ENCODE measurements at places on chromosomes 6 and 20.

- DNase-seq = no peak
Measured at GRCh38 chr20:56786503-56786902, 157.4 kb downstream of the TFAP2C start.

GRCh38 chr6:96211341-96211740 lies 195.6 kb downstream of the FUT9 start:
- no peak for DNase-seq

GRCh38 chr6:97392735-97393134 lies 109.7 kb upstream of the MMS22L start:
- no peak for DNase-seq

GRCh38 chr6:38957426-38957825 lies 91.2 kb upstream of the GLP1R start:
- no peak for DNase-seq

DNA sequence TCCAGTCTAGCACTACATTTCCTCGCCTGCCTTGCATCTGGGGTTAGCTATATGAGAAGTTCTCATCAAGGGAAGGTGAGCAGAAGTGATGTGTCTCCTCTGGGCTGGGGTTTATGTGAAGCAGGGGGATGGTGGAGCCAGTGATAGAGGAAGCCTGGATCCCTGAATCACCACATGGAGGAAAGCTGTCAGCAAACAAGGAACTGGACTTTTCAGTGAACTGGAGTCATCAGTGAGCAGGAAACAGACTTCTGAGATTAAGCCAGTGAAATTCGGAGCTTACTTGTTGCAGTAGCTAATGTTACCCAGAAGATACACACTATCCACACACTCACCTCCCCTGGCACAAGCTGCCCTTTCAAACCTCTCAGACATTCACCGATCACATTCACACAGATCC lies 13.4 kb upstream of the TOX2 start:
- DNase-seq = no peak

DNA sequence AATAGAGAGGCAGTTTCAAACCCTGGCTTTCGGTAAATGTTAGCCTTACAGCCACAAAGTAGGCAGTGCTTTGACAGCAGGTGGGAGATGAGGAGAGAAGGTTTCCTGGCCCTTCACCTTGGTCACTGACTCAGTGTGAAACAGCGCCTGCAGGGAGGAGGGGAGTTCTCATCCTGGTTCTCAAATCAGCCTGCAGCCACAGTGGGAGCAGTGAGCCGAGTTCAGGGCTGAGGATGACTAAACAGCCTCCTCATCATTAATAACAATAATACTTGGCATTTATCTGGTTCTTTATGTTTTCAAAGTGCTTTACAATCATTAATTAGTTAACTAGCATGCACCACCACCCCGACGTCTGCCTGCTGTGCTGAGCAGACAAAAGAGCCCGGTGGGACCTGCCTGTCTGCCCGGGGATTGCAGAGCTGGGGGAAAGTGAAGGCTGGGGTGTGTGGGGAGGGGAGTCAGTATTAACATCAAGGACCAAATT lies 59.6 kb downstream of the PRDM1 start:
- no peak for DNase-seq

DNA sequence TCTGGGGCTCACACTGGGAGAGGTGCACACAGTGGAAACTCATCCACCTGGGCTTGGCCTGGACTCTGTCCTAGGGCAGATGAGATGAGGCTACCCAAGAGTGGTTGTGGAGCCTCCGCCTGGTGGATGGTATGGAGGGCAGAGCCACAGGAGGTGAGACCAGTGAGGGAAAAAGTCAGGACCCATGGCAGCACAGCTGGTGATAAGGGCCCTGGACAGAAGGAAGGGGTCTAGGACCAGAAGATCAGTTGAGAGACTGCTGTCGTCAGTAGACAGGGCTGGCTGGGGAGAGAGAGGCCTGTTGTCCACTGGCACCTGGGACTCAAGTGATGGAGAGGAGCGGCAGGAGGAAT lies 29.8 kb downstream of the PLCG1 start:
- no peak for DNase-seq

- DNase-seq = no peak
Measured at GRCh38 chr6:157682856-157683481, 140.1 kb upstream of the SNX9 start.
